ENCODE measurements at places on chromosomes 11 and 22.

DNA sequence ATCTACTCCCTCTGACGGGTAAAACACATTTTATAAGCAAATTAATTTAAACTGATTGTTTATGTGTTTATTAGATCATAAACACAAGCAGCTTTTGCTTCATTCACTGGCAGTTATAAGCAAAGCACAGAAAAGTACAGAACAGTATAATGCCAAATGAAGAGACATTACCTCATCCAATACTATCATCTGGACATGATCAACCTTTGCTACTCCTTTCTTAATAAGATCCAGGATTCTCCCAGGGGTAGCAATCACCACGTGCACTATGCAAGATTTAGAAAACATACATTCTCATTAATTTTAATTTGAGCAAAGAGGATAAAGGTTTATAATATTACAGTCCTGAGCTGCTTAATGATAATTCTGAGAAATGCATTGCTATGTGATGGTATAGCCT, 27.9 kb downstream of the DDX6 start:
- DNase-seq = no peak

DNA sequence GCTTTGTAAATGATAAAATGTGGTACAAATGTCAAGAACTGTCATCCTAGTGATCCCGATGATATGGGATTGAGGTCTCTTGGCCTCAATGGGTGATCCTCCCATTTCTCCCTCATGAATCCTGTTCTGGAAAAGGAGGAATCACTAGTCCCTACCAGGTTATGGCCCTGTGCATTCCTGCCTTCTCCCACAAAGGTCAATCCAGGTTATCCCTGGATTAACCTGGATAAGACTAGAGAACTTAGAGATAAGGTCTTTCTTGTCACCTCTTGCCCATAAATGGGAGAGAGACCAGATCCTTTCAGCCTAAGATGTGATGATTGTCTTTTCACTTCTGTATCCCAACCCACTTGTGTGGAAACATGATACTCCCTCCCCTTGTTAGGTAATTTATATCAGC, 396.7 kb downstream of the BUD13 start:
- no peak for DNase-seq

DNA sequence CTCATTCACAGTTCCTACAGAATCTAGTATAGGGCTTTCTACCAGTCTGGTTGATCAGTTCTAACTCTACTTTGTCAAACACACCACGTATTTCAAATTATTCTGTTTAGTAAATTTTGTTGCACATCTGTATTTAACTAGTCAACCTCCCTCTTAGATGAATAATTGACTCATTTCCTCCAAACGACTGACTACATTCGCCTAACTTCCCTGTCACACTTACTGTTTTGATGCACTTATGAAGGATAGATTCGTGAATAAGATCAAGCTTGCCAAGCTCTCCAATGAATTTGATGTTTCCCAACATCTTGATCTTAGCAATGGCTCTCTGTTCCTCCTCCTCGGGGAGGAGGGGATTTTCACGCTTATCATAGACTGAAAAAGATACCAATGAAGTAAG, 5.0 kb downstream of the EIF4G2 start:
- DNase-seq = no peak

DNA sequence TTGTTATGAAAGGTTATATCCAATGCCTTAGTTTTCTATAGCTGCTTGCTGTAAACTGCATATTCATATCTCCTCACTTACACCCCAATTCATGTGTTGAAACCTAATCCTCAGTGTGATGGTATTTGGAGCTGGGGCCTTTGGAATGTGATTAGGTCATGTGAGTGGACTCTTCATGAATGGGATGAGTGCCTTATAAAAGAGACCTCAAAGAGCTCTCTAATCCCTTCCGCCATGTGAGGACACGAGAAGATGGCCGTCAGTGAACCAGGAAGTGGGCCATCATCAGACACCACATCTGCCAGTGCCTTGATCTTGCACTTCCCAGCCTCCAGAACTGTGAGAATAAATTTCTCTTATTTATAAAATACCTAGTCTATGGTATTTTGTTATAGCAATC, 79.3 kb downstream of the CYP2R1 start:
- DNase-seq = no peak

DNA sequence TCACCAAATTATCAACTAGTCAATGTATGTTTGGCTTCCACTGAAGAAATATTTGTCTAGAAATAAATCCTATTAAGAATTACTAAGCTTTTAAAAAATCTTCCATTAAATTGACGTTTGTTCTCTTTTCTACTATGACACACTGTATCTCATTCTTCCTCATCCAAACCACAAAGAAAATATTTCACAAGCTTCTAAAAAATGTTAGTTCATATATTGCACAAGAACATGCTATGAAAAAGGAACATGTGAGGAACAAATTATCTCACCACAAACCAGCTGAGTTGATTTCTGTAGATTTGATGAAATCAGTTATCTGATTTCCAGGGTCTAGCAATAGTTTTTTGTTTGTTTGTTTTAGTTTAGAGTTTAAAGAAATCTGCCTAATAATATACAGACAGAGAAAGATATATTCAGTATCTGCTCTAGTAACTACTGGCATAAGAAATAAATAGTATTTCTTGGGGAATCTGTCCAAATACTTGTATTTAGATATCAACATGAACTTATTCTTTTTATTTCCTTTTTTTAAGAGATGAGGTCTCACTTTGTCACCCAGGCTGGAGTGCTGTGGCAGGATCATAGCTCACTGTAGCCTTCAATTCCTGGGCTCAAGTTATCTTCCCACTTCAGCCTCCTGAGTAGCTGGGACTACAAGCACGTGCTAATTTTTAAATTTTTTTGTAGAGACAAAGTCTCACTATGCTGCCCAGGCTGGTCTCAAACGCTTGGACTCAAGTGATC, 161.7 kb downstream of the ATG16L2 start:
- no peak for DNase-seq

- no peak for DNase-seq
Observed at GRCh38 chr11:118341815-118342489, 553 bp downstream of the CD3D start.

- DNase-seq = no peak
Observed at GRCh38 chr11:60916669-60917206, 2.8 kb downstream of the TMEM109 start.

Data from stimulated activated CD8-positive, alpha-beta memory T cell treated with anti-CD3 and anti-CD28 coated beads, Interleukin-7, amount 100 ng/mL, for 1 hour (primary cell).